ENCODE measurements at places on chromosomes 4 and X. TPM values are rescaled to one million over a fixed set of nuclear protein-coding genes. Genes with fewer than 3 reads are reported as not detected.

CLGN gene
- 2.5 TPM for total RNA-seq

DUSP21 gene
- total RNA-seq = not detected

NHS gene
- total RNA-seq = 8.2 TPM

TEX11 gene
- total RNA-seq = 0.85 TPM

VCX3A gene
- total RNA-seq = not detected

PRSS12 gene
- total RNA-seq = 7.5 TPM

BMP15 gene
- total RNA-seq = not detected
